ENCODE measurements at places on chromosomes 2 and 18. TPM values are rescaled to one million over a fixed set of nuclear protein-coding genes. Genes with fewer than 3 reads are reported as not detected.

The RAB6C gene
- polyA plus RNA-seq: not detected

The NEU2 gene
- polyA plus RNA-seq: not detected

The EFR3B gene
- 4.3 TPM for polyA plus RNA-seq

The PID1 gene
- polyA plus RNA-seq: 24.8 TPM

The STK39 gene
- 25.0 TPM for polyA plus RNA-seq

The IL36G gene
- not detected for polyA plus RNA-seq

The RNMT gene
- polyA plus RNA-seq: 34.0 TPM

DNA sequence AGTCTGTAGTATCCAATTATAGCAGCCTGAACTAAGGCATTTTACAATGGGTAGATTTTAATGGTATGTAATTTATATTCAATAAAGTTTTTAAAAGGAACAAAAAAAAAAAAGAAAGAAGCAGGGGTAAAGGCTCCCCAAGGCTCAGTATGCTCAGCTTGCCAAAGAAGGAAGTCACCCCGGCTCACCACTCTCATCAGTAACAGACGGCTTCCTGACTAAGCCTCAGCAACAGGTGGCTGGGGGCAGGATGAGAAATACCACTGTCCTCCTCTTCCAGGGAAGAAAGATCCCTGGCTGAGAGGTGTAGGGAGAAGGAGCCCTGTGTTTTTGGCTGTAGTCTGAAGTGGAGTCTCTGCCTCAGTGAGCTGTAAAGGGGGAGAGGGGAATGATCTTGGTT lies 121.2 kb downstream of the ARHGEF4 start:
- no peak for DNase-seq

- no peak for DNase-seq
Measured at GRCh38 chr2:25201265-25201664, 32.9 kb upstream of the POMC start.

GRCh38 chr2:235518322-235519090 lies 24.7 kb downstream of the AGAP1 start:
- DNase-seq: no peak

- DNase-seq: no peak
Measured at GRCh38 chr2:111157071-111157661, 36.5 kb downstream of the BCL2L11 start.

DNA sequence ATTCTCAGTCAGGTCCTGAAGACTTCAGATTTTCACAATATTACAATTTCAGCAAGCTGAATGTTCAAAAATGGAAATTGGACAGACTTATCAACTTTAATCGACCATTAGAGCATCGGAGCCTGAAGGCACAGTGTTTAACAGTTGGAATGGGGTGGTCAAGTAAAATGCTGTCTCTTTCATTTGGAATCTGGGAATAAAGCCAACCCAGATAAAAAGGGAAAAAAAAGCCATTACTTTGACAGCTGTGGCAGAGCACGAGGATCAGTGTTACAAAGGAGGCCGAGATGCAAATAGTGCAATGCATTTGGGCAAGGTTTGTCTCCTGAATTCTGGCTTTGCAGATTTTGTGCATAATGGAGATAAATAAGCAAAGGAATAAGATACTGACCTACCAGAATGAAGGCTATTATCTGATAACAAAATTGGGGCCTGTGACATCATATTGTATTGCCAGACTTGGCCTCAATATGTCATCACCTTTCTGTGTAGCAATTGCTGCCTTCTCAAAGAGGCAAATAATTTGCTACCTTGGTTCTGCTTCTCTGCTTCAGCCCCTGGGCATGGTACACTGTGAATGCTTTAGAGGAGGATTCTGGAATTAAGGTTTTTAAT lies 277.5 kb upstream of the KLHL29 start:
- DNase-seq: no peak

GRCh38 chr2:108905906-108906305 lies 83.1 kb downstream of the EDAR start:
- no peak for DNase-seq

DNA sequence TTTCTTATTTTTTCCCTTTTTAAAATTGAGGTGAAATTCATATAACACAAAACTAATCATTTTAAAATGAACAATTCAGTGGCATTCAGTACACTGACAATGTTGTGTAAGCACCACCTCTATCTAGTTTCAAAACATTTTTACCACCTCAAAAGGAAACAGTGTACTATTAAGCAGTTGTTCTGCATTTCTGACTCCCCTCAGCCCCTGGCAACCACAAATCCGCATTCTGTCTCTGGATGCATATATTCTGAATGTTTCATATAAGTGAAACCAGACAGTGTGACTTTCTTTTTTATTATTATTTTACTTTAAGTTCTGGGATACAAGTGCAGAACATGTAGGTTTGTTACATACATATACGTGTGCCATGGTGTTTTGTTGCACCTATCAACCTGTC lies 19.2 kb upstream of the TANK start:
- DNase-seq: no peak

- DNase-seq: no peak
Measured at GRCh38 chr2:37350034-37350433, 5.6 kb downstream of the QPCT start.

DNA sequence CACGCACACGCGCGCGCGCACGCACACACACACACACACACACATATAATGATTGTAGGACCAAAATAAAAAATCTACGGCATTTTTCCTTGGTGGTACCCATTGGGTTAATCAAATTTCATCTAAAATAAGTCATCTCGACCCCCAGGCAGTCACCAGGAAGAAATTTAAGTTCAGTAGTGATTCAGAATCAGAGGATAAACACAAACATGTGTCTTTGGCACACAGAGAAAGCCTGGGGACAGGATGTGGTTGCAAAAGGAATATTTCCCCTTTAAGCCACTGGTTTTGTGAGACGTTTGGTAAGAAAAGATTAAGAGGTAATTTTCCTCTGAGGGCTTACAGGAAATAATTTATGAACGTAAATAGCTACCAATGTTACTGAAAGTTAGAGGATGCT lies 171.6 kb upstream of the PIEZO2 start:
- DNase-seq: peak; percentile 74

GRCh38 chr2:174058026-174058425 lies 92.9 kb upstream of the SP3 start:
- DNase-seq: no peak

GRCh38 chr2:206160807-206161179 lies 1.1 kb downstream of the EEF1B2 start:
- no peak for DNase-seq

GRCh38 chr2:171703574-171704347 lies 16.5 kb downstream of the DYNC1I2 start:
- DNase-seq: peak; percentile 29

GRCh38 chr2:234751275-234751973 lies 200.4 kb upstream of the SH3BP4 start:
- DNase-seq: no peak

DNA sequence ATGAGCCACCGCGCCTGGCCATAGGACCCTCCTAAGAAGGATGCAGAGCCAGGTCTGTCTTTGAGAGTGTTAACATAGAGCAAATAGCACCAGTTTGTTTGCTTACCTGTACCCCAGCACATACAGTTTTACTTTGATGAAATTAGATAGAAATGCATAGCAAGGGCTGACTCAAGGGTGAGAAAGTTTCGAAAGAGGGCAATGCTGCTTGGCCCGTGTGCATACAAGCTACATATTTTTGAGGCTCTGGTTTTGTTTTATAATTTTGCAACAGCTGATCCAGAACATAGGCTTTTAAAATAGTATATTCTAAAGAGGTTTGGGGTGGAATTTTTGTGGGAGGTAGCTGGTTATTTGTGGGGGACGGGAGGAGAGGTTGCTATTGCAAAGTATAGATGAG lies 151.7 kb downstream of the MCFD2 start:
- DNase-seq: no peak

DNA sequence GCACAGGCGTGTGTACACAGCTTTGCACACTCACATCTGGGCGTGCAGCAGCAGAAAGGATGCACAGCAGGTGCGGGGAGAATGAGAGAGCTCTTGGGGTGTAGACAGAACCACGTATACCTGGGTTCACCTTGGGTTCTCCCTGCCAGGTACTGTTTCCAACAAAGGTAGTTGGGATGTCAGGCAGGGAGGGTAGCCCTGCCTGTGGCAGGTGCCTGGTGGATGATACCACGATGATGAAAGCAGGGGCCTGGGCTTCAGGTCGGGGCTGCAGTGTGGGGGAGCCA lies 6.5 kb upstream of the ARID5A start:
- DNase-seq: no peak

GRCh38 chr2:109411640-109412325 lies 202.0 kb downstream of the SEPTIN10 start:
- no peak for DNase-seq

Data from muscle of back (tissue), 13 donors.